ENCODE measurements at places on chromosomes 3 and 15.

GRCh38 chr3:143278721-143279120 lies 159.2 kb downstream of the CHST2 start:
- DNase-seq = no peak

DNA sequence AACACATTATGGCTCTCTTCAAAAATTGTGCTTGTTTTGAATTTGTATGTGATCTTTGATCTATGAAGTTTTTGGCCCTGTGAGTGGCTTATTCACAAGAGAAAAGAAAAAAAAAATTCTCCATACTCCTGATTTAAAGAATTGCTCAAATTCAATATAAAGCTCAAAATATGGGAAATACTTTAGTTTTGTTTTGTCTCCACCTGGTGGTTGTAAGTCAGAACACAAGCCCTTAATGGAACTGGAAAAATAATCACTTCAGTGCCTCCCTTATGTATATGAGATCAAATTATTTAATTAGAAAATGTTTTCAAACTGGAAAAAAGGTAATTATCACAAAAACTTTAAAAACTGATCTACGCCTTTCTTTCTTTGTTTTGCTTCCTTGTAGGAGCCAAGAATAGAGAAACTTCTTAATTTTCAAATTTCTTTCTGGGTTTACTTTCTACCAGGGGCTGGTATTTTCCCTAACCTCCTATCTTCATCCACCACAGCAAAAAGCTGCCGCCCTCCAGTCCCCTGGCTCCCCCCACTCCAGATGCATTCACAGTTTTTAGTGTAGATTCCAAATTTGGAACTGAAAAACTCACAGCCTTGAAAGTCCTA lies 50.6 kb downstream of the SERP1 start:
- DNase-seq = no peak

- DNase-seq = no peak
Measured at GRCh38 chr3:32106929-32107362, 526 bp downstream of the GPD1L start.

GRCh38 chr15:77991029-77991406 lies 86.5 kb downstream of the TBC1D2B start:
- DNase-seq = no peak

DNA sequence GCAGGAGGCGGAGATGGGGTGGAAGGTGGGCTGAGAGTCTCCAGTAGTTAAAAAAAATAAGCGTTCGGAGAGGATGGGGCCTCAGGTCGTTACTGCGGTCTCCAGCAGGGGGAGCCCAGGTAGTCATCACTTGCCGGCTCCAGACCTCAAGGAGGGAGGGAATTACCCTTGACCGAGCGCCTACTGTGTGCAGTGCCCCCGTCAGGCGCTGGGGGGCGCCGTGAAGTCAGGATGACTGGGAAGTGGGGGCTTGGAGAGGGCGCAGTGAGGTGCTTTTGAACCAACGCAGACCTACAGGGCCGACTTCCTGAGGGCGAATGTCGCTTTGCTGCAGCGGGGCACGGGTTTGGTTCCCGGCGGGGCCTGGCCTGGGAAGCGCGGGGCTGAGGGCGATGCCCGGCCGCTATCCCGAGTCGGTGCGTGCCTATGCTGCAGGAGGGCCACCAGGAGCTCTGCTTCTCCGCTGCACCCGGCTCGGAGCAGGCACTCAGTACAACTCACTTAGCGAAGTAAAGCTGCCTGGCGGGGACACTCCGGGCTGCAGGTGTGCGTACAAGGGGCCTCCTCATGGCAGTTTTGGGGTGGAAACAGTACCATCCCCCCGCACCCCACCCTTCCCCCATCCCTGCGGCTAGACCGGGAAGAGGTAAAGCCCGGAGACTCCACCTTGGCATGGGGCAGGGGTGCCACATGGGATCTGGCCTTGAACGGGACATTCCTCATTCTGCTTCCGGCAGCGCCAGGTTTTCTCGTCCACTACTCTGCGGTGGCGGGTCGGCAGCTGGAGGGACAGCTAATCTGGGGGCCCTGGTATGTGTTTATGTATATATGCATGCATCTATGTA lies 79.8 kb downstream of the RHCG start:
- peak; percentile 63 for DNase-seq

All from stimulated activated CD8-positive, alpha-beta memory T cell treated with anti-CD3 and anti-CD28 coated beads, Interleukin-7, amount 100 ng/mL, for 24 hours (primary cell).